ENCODE measurements at places on chromosomes 5 and 9.
A peak's percentile ranks its signal among the peaks of the same experiment; 100 is the strongest.

DNA sequence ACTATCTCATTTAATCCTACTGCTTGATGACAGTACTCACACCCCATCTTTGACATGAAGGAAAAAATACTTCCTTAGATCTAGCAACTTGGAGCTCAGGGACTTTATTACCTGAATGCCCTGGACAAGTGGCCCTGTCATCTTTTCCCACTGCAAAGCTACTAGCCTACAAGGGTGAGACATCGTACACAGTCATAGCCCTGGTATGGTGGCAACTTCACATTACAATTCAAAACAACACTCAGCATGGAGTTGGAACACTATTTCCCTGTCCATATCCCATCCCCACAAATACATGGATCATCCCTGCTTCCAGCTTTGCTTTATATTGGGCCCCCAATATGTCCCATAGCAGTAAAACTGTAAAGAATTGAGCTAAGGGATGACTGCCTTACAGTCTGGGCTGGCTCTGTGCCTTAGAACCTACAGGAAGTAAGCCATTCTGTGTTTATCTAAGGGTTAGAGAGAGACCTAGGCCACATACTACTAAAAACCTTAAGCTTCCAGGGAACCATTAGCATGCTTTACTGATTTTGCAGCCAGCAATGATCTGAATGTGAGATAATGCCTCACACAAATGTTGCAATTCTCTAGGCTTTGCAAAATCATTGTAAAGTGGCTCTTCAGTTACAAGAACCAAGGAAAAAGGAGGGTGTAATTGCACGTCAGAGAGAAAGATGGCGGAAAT lies 55.9 kb downstream of the OTULIN start:
- no peak for DNase-seq

GRCh38 chr5:53261245-53261644 lies 151.7 kb upstream of the MOCS2 start:
- no peak for DNase-seq

DNA sequence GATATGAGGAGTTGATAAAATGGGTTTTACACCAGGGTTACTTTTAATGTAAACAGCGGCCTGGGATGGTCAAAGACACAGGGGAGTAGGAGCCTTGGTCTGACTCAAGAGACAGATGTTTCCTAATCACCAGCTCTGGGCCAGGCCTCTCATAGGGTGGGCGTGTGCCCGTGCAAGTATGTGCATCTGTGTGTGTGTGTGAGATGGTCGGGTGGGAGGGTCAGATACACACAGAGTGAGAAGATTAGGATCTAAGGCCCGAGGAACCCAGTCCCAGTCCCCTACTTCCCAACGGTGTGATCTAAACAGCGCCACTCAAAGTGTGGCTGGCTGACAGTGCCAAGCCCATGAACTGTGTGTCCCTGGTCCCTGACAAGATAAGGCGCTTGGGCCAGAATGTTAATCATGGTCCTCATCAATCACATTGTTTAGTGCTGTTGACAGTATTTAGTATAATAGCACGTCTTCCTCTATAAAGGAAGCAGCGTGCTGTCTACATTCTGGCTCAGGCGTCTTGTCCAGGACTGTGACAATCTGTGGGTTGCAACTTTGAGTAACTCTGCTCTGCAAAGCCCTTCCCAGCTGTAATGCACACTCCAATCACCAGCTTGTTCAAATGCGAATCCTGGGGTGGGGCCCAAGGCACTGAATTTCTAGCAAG lies 173.7 kb downstream of the DAB2IP start:
- no peak for DNase-seq

DNA sequence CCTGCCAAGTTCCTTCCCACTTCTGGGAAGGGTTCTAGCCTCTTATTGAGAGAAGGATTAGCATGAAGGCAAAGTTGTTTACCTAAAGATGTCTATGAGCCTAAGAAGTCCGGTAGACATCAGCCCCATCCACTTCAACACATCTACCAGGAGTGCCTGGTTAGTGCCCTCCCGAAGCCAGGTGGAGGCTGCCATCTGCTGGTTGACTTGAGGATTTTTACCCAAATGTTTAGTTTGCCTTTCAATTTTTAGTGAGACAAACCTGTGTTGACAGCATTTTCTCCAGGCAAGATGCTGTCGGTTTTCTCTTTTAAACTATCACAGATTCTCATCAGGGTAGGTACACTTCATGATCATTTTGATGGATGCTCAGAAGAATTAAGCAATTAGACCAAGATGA lies 83.6 kb upstream of the TNFSF8 start:
- peak; percentile 81 for DNase-seq

DNA sequence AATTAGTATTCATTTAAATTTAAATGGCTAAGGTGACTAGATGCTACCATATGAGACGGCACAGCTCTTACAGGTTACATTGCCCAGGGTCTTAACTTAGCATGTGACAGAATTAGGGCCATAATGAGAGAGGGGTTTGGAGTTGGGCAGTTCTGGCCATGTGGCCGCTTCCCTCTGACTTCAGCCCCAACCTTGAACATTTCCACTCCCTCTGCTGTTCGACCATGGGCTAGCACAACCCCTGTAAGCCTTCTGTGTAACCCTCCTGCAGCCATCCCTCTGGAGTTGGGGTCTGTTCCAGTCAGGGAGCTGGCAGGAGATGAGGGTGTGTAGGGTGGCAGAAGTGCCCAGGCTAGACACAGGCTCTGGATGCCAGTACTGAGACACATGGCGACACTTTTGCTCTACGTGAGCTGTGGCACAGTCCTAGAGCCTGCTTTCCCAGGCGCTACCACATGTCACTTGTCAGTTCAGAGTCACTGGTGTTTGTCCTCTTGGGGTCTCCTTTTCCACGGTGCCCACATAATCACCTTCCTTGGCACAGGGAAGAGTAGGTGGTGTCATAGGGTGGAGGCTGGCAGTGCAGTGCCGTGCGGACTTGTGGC lies 128.7 kb upstream of the PITX1 start:
- no peak for DNase-seq

DNA sequence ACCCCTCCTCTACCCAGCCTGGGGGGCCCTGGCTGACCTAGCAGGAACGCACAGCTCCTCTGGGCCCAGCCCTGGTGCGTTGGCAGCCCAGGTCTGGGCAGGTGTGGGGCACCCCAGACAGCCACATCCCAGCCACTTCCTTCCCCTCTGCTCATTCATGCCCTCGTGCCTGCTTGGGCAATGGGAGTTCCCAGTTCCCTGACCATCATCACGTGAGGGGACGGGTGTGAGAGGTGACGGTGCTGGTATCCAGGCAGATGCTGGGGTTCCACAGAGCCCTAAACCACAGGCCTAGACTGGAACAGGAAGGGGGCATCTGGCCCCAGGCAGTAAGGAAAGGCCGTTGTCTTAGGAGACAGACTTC lies 8.4 kb downstream of the RALGDS start:
- DNase-seq: no peak

DNA sequence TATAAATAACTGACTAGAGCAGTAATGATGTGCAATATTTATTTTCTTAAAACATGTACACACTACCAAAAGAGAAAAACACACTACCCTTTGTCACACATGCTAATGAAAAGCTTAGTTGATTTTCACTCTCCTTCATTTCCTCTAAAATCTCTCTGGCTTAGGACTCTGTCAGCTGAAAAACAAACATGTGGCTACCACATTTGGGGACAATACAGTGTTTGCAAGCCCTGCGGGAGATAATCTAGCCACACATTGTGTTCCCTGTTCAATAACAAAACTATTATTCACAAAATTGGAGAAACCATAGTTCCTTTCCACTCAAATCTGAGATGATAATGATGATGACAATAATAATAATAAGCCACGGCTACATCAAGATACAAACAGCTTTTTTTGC lies 3.5 kb upstream of the LOX start:
- no peak for DNase-seq

- no peak for DNase-seq
These were observed 7.4 kb upstream of the SLC2A8 start for GRCh38 chr9:127389381-127390247.

GRCh38 chr5:85345818-85346217 lies 961.1 kb upstream of the EDIL3 start:
- no peak for DNase-seq

DNA sequence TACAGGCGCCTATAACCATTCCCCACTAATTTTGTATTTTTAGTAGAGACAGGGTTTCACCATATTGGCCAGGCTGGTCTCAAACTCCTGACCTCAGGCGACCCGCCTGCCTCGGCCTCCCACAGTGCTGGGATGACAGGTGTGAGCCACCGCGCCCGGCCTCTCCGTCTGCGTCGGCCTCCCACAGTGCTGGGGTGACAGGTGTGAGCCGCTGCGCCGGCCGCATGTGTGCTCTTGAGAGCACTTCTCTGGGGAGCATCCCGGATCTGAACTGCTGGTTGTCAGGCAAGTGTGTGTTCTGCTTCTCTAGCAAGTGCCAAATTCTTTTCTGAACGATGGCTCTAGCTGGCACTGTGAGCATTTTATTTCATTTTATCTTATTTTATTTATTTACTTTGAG lies 3.7 kb upstream of the ENTPD2 start:
- no peak for DNase-seq

DNA sequence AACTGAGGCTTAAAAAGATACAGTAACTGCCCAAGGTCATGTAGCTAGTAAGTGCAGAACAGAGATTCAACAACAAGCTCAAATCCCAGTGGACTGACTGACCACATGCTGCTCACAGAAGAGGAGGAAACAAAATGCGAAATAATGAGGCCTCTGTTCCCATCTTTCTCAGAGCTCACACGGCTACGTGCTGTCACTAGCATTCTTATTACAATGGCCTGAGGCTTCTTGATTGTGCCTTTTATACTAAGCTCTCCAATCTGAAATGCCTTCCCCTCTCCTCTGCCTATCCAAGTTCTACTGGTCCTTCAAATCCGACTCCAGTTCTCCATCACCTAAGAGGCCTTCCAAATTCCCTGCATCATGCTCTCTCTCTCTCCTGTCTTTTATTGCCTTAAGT lies 26.0 kb downstream of the SGTB start:
- DNase-seq: no peak

DNA sequence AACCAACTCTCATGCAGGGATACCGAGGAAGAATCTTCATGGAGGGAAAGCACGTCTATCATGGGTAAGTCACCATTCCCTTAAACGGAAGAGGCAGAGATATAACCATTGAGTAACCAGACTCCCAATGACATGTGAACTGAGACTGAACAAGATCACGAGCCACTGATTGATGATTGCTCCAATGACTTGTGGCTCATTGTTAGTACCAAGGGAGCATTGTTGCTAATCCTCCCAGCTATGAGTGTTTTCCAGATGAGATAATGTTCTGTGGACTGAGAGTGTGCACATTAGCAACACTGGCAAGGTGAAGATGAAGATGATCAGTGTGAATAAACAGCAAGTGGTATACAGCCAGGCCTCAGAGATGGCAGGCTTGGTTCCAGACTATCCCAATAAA lies 219.2 kb upstream of the MAP3K1 start:
- DNase-seq: no peak

DNA sequence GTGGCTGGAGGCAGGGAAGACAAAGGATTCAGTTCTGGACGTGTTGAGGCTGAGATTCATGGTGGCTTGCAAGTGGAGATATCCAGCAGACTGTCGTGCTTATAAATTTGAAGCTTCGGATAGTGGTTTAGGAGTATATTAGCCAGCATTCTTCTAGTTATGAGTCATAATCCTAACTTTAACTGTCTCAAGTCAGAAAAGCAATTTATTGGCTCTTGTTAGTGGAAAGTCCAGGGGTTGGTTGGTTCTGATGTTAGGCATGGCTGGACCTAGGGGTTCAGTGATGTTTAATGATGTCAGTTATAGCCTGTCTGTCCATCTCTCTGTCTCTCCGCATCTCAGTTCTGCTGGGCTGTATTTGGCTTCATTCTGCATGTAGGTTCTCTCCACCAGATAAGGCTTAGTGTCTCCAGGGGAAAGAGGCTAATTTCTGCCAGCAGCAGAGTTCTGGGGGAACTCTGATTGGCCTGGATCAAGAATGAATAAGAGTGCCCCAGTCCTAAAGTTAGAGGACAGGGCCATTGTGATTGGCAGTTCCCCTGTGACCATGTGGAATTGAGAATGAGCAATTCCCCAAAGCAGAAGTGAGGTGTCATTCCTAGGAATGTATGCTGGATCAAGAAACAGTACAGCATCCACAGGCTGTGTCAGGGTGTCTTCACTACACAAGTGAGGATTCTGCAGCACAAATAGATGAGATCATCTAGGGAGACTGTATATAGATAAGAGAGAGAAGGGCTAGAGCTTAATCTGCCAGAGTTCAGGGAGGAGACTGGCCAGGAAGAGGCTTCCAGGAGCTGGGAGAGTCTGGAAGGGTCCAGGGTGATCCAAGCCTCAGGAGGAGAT lies 72.9 kb upstream of the SHB start:
- no peak for DNase-seq

GRCh38 chr5:90557391-90557790 lies 1.2 kb upstream of the ADGRV1 start:
- DNase-seq: no peak

Measured in activated T-cell treated with anti-CD3 and anti-CD28 coated beads, Interleukin-2, amount 50 U/mL, for 24 hours (primary cell).